NCI-H2107 (cell line): ENCODE measurements at places on chromosomes 5 and 9.

GRCh38 chr9:100375658-100376057 is 22.9 kb upstream of the TEX10 start:
- no peak for DNase-seq

DNA sequence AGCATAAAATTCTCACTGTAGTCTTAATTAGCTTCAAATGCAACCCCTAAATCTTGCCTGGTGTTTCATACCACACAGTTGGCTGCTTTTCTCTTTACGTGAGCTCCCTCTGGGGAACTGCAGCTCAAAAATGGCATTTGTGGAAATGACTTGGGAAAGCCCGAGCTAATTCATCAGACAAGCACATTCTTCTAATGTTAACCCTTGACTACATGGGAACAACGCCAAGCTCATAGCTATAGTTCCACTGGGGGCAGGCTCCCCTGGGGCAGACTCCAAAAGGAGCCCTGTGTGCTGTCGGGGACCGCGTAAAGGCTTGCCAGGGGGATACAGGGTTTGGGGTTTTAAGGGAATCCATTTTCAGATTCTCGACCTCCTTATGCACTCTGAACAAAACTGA is 301.4 kb upstream of the DAP start:
- no peak for DNase-seq

DNA sequence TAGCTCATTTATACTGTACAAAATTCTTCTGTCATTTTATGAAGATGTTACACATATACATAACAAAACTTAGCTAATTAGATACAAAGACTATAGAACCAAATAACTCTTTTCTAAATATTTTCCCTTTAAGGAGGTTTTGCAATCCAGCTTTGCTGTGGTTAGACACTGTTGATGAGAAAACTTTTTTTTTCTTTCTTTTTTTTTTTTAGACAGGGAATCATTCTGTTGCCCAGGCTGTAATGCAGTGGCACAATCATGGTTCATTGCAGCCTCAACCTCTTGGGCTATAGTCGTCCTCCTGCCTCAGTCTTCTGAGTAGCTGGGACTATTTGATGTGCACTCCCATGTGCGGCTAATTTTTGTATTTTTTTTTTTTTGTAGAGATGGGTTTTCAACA is 38.5 kb upstream of the CDKN2B start:
- no peak for DNase-seq

DNA sequence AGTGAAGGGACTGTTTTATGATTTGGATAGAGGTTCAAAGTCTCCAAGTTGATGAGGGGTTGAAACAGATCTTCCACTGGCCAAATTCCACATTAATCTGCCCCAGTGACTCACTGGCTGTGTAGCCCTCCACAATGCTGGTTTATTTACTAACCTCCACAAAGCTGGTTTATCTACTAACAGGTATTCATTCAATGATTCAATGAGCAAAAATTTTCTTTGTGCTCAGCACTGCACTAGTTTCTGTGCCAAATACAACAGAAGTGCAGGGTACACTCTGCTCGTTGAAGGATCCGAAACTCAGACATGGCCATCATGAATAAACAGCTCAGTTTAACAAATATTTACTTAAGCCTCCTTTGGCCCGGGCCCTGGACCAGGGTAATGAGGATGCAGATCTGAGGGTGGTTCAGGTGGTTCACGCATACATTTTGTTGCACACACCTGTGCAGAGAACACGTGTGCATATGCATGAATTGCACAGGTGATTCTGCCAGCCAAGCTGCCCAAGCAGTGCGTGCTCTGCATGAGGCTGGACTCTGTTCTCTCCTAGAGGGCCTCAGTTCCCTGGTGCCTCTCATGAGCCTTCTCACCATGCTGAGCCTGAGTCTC is 71.0 kb downstream of the SH3PXD2B start:
- DNase-seq: no peak
